ENCODE measurements at places on chromosomes 1 and 21.

DNA sequence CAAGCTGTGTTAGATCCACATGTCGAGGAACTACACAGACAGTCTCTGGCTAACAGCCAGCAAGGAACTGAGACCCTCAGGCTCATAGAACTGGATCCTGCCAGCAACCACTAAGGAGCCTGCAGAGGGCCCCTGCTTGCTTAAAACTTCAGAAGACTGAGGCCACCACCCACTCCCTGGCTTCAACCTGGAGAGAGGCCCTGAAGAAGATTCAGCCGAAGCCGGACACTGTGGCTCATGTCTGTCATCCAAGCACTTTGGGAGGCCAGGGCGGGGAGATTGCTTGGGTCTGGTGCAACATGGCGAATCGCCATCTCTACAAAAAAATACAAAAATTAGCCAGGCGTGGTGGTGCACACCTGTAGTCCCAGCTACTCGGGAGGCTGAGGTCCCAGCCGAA lies 92.6 kb upstream of the TMPRSS2 start:
- no peak for DNase-seq

DNA sequence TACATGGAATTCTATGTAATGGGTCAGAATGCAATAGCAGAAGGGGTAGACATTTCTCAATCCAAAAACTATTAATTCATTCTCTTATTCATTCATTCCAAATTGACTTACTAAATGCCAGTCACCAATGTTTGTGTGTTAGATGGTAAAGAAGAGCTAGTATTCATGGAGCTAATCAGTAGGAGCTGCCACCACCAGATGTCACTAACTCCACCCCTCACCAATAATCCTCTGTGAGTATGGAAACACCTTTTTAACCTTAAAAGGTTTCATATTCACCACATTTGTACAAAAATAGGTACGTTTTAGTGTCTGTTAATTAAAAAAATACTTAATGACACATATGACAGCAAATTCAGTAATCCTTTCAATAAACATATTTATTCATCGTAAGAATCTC lies 131.8 kb upstream of the PKN2 start:
- DNase-seq, result no peak

DNA sequence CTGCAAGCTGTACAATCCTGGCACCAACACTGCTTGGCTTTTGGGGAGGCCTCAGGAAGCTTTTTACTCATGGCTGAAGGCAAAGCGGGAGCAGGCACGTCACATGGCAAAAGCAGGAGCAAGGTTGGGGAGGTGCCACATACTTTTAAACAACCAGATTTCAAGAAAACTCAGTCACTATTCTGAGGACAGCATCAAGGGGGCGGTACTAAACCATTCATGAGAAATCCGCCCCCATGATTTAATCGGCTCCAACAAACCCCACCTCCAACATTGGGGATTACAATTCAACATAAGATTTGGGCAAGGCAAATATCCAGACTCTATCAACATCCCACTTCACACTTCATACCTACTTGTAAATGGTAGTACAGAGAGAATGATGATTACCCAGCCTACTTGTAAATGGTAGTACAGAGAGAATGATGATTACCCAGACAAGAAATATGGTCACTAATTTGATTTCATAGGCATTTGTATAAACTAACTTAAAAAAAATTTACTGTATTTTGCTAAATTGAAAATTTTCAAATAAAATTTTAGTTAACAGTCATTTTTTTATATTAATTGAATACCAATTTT lies 24.9 kb downstream of the ATP5PF start:
- DNase-seq, result no peak

DNA sequence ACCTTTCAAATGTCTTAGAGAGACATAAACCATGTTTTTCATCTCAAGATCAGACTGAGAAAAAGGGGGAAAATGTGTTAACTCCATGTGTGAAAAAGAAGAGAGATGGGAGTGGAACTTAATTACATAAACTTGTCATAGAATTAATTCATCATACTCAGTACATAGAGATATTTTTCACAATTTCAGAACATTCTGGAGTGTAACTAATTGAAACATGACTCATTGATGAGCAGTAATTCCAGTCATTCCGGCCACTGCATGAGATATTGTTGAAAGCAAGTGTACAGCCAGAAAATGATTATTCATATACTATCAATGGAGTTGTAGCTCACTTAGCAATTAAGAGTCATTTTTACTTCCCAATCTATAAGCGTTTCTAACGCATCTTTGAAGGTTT lies 739.3 kb downstream of the LTN1 start:
- no peak for DNase-seq

- DNase-seq, result no peak
These were observed 164.6 kb downstream of the FASLG start for GRCh38 chr1:172823534-172823933.

DNA sequence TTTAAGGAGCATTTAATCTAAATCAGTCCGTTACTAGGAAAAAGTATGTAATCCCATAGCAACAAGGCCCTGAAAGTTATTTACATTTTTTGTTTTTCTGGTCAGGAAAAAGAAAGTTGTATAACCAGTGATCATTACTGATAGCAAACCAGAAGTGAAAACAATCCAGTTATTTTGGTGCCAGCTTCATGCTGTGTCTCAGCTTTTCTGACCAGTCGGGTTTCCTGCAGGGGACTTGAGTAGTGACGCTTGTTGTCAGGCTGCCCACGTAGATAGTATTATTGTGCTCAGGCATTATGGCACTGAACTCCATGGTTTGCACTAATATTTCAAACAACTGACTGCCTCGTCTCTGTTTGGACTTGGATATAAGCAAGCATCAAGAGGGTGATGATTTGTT lies 55.2 kb downstream of the SASS6 start:
- DNase-seq, result no peak

DNA sequence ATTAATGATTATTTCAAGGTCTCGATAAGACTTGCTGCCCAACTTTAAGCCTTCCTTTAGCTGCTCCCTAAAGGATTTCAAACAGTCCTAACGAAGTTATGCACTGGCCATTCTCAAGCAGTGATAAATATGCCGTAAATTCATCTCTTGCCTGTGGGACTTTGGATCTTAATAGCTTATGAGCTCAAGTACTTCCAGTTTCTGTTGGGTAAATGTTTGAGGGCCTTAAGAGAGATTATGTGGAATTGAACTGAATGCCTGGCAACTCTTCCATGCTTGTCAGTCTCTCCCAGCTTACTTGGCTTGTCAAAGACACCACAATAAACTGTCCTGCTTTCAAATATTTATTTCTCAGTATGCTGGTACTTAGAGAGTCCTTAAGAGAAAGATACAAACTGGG lies 3.5 kb upstream of the OR10J4 start:
- no peak for DNase-seq

DNA sequence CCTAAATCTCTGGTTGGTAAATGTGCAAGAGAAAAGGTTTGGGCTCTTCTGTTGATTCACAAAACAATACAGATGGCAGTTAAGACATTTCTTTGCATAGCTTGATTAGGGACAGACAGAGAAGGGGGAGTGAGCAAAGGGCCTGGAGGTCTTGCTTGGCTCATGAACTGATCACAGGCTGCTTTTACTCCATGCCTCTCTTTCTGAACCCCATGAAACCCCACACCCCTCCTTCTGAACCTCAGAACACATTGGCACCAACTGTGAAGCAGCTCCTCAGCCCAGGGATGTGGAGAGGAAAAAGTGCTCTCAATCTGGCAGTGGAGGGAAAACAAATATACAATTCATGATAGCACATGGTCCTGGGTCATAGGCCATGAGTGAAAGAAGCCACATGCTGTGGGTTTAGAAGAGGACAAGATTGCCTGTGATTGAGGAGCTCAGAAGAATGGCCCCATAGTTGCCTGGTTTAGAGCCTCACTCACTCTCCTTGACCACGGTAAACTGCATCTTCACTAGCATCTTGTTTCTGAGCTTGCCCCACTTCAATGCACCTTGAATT lies 111.6 kb upstream of the GADD45A start:
- DNase-seq, result no peak

DNA sequence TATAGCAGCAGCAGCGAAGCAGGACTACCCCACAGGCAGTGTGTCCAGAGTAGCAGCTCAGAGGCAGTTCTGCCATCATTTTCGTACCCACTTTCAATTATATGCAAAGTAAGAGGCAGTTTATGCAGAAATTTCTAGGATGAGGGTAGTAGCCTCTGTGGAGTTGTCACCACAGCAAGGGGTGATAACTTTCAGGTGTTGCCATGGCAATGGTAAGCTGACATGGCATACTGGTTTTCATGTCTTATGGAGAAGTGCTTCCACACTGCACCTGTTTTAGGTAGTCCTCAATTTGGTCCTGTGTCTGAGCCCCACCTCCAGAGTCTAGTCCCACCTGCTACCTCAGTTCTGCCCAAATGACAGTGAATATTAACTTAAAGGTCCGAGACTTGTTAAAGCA lies 133.3 kb upstream of the SYT6 start:
- DNase-seq, result no peak

DNA sequence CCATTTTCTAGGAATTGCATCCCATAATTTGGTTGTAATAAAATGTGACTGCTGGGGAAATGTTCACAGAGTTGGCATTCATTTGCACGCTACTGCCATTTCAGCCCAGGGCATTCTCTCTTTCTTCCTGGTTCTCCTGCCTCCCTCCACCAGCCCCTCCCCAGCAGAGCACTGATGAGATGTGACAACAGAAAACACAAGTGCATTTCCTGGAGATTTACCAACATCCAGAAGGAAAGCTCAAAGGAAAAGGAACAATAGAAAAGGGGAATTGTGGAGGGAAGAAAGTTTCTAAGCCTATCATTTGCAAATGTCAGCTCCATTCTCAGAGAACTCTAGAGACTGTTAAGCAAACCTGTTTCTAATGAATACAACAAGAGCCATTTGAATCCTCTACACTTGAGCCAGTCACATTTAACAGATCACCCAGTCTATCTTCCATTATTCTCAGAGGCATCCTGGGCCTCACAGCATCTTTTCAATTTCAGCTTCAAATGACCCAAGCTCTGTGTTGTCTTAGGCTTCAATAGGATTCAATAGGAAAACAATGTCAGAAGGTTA lies 395.6 kb upstream of the PBX1 start:
- no peak for DNase-seq

- DNase-seq, result no peak
These were observed 9.6 kb upstream of the SPATC1L start for GRCh38 chr21:46193829-46194373.

DNA sequence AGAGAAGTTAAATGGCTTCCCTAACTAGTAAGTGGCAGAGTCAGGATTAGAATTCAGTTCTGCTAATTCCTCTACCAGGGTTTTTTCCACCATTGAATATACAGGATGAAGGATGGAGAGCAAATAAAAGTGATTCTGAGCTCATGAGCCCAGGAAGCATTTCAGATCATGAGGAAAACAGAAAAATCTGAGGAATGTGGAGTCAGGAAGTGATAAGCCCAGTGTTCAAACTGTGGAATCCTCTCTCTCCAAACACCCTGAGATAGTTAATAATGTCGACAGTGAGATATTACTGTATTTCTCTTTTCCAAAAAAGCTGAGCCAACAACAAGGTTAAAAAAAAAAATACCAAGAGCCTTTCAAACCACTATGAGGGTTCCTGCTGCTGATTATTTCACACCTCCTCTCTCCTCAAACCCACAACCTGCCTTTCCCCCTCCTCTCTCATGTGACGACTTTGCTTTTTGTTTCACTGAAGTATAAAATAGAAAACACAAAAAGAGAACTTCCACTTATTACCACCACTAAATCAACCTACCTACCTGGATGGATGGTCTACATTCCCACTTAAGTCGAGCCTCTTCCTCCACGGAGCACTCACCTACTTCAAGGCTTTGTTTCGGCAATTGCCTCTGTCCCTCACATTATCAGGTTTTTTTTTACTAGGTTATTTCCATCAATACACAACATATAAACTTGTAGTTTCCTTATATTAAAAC lies 8.9 kb downstream of the SLAMF1 start:
- DNase-seq, result no peak

GRCh38 chr1:41325801-41326200 lies 35.4 kb upstream of the FOXO6 start:
- no peak for DNase-seq

GRCh38 chr1:26593385-26593784 lies 63.8 kb downstream of the RPS6KA1 start:
- no peak for DNase-seq

- DNase-seq, result no peak
These were observed 3.8 kb upstream of the TAL1 start for GRCh38 chr1:47235806-47236205.

DNA sequence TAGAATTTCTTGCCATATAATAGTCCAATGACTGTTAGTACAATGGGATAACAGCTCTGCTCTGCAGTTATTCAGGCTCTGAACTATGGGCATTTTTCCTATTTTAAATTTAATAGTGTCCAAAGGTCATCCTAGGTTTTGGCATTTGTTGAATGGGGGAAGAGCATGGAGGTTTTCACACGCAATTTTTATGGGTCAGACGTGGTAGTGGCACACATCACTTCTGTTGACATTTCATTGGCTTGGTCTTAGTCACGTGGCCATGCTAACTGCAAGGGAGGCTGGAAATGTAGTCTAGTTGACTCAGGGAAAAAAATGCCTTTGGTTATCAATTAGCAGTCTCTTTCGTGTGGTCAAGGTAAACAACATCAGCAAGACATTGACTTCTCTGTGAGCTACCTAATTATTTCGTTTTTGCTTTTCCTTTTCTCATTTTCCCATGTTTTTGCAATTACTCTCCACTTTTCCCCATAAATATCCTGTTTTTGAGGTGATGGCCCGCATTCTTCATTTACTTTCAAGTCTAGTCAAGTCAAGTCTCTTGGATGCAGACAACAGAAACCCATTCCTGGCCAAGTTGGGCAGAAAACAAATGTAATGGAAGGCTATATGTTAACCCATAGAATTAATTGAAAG lies 82.8 kb downstream of the DYRK1A start:
- no peak for DNase-seq

DNA sequence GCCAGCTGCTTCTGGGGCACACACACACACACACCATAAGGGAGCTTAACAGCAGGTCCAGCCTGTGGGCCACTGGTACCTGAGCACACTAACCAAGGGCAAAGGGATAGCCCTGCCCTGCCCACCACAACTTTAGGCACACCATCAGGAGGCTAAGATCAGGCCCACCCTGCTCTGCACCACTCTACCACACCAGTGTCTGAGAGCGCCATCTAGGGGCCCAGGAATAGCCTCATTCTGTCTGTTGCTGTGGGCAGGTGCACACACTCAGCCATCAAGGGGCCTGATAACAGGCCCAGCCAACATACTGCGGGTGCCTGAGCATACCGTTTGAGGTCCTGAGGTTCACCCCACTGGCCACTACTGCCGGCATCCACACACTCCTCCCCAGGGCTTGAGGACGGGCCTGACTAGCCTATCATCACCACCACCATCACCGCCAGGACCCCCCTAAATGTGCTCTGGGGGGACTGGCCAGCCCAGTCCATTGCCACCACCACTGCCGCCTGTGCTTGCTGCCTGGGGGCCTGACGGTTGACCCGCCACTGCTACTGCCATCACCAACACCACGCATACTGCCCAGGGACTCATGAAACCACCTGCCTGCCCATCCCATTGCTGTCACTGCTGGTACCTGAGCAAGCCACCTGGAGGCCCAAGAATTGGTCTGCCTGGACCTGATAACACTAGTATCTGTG lies 31.3 kb downstream of the NSL1 start:
- peak; percentile 45 for DNase-seq

- no peak for DNase-seq
These were observed 27.9 kb downstream of the UTP25 start for GRCh38 chr1:209855623-209856022.
